Type B pancreatic cell (in vitro differentiated cells): ENCODE measurements at places on chromosomes 3 and 15.

DNA sequence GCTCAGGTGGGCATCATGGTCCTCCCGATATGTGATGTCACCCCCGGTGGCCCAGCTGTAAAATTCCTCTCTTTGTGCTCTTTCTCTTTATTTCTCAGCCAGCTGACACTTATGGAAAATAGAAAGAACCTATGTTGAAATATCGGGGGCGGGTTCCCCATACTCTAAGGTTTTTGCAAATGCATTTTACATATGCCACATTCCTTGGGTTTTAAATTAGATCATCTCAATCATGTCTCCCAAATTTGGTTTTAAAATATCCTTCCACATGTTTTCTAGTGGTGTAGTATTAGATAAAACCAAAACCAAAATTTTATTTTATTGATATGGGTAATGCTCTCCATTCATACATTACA lies 4.4 kb upstream of the TMEM62 start:
- DNase-seq: no peak

GRCh38 chr3:60703008-60703407 lies 548.2 kb downstream of the FHIT start:
- DNase-seq: no peak

- DNase-seq: no peak
Observed at GRCh38 chr3:186759231-186759930, 24.0 kb upstream of the EIF4A2 start.

DNA sequence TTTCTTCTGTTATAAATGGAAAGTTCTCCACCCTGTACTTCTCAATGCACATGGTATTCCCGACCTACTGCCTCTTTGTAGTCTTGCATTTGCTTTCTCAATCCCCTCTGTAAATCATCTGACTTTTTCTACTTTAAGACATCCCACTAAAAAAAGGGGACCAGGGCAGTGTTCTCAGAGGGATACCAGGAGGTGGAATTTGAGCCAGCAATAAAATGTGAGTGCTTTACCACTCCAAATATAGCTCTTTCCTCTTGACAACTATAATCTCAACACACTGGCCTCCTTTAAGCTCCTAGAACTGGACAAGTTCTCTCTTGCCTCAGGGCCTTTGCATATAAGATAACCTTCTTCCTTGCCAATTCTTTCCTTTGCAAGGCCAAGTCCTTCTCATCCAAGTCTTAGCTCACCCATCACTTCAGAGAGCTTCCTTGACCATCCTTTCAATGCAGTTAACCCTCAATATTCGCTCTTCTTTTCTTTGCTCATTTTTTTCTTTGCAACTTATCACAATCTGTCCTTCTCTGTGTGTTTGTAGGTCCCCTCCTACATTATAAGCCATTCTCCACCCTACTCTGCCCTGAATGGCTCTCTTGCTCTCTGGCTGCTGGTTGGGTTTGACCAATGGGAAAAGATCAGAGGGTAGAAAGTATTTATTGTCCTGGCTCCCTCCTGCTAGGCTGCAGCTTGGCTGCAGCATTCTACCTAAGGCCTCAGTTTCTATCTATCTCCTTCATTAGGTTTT lies 93.4 kb downstream of the PRICKLE2 start:
- no peak for DNase-seq

DNA sequence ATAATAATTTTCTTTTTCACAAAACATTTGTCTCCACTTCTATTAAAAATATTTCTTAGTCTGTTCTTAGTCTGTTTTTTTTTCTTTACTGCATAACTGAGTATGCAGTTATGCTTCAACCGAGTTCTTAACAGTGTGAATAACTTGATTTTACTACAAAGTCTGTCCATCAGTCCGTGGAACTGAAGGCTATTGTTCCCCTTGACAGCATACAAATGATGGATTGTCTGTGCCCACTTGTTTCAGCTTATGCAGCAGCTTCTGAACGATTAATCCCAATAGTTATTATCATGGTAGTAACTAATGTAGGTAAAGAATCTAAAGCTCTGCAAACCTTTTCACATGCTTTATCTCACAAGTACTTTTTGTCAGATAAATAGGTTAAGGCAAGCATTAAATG lies 150.7 kb downstream of the SSR3 start:
- no peak for DNase-seq

GRCh38 chr3:171453180-171453886 lies 6.9 kb downstream of the TNIK start:
- DNase-seq: no peak

DNA sequence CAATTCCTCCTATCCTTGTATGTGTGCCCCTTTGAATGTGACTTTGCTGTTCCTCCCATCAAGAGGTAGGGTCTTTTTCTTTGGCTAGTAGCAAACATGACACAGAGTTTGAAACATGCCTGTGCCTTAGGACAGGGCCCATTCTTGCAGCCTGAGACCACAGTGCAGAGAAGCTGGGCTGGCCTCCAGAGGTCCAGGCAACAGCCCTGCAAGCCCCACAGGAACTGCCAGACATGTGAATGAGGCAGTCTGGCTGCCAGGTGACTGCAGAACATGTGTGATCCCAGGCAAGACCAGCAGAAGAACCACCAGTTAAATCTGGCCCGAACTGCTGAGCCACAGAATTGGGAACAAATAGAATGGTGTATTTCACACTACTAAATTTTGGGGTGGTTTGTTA lies 1.2 kb upstream of the HGD start:
- no peak for DNase-seq

DNA sequence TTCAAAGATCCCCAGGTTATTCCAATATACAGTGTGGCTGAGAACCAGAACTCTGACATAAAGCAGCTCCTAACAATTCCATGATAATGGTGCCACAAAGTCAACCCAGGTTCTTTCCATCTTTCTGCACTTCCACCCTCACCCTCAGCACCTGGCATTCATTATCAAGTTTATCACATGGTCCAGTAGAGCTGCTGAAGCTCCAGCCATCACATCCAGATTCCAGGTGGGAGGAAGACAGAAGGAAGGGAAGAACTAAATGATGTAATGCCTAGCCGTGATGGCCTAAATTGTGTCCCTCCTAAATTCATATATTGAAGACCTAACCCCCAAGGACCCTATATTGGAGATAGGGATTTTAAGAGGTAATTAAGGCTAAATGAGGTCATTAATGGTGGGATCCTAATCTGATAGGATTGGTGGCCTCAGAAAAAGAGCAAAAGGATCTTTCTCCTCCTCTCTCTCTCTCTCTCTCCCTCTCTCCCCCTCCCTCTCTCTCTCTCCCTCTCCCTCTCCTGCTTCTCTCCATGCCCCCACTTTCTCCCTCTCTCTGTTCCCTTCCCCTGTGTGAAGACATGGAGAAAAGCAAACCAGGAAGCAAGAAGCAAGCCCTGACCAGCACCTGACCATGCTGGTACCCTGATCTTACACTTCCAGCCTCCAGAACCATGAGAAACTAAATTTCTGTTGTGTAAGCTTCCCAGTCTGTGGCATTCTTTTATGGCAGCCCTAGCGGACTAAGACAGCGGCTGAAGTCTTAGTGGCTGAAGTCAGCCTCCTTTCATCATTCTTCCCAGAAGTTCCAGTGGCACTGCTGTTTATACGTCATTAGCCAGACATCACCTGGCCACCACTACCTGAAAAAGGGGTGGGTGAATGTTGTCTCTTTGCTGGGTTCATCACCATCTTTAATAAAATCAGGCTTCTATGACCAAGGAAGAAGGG lies 369.7 kb upstream of the PROK2 start:
- no peak for DNase-seq

GRCh38 chr3:188685789-188686188 lies 486.0 kb upstream of the TPRG1 start:
- DNase-seq: no peak

- DNase-seq: no peak
Observed at GRCh38 chr3:148335612-148336011, 362.1 kb upstream of the AGTR1 start.

- DNase-seq: no peak
Observed at GRCh38 chr3:94071713-94072284, 8.9 kb downstream of the NSUN3 start.

GRCh38 chr3:111392894-111393398 lies 149.1 kb upstream of the CD96 start:
- DNase-seq: no peak

DNA sequence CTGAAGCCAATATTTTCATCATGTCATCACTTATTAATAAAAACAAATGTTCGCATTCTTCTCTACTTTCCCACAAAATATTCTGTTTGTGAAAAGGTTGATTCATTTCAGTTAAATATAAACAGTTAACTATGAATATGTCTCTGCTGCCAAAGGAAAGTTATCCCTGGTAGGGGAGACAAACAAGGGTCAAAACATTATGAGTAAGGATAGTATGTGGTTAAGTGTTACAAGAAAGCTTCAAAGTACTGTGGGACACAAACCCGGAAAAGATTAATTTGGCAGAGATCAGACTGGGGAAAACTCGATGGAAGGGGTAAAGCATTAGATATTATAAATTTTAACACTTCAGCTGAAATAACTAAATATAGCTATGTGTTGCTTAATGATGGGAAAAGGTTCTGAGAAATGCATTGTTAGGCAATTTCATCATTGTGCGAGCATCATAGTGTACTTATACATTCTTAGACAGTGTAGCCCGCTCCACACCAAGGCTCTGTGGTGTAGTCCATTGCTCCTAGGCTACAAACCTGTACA lies 436.5 kb upstream of the TBL1XR1 start:
- no peak for DNase-seq

DNA sequence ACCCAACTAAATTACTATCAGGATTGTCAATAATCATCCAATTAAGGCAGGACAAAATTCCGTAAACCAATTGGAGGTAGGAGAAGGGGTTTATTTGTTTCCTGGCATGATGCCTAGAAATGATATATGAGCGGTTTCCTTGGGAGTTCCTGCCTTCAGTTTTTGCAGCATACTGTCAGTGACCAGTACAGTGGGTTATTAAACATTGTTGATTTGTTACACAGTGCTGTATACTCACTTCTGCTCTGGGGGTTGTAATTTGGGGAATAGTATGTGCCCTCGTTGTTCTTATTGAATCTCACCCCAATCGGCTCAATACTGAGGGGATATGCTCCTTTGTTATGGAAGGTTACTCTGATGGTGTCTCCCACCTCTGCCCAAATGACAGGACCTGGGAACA lies 22.2 kb downstream of the CP start:
- DNase-seq: no peak

GRCh38 chr15:97899981-97900380 lies 60.5 kb upstream of the ARRDC4 start:
- DNase-seq: no peak
